Activated naive CD8-positive, alpha-beta T cell treated with anti-CD3 and anti-CD28 coated beads, Interleukin-2, amount 50 U/mL, for 24 hours (primary cell): ENCODE measurements at places on chromosomes 3 and 15.
A peak's percentile ranks its signal among the peaks of the same experiment; 100 is the strongest.

DNA sequence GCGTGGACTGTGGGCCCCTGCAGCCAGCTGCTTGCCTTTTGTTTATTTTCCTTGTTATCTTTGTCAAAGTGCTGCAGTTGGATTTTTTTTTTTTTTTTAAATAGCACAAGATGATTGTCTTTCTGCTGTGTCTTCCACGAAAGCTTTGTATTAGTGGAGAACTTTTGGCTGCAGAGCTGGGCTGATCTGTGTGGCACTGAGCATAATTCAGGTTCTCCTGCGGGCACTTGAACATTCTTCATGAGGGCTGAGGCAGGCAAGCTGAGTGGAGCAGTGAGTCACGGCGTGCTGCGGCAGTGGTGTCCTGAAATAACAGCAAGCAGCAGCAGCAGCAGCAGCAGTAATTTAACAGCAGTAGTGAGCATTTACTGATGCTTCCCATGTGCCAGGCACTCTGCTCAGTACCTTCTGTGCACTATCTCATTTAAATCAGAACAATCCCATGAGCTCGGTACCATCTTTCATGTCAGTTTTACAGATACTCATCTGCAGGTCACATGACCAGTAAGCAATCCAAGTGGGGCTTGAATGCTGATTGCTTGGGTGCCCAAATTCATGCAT, 45.8 kb downstream of the MITF start:
- DNase-seq: no peak

DNA sequence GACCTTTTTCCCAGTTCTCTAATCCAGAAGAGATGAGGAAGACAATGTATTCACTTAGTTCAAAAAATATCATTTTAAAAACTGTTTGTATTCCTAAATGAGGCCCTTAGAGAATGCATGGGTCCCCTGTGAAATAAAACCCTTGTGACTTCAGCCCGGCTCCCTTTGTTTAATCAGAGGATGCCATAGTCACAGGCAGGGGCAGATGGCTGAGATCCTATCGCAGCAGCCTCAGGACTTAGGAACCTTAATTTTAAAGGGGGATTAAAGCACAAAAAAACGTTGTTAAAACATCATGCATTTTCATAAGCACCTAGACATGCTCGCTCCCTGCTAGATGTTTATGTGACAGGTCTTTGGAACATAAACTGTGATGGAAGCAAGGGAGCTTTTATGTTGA, 176.6 kb downstream of the IL20RB start:
- no peak for DNase-seq

- DNase-seq: no peak
Measured at GRCh38 chr3:134392336-134392983, 18.2 kb upstream of the AMOTL2 start.

- no peak for DNase-seq
Measured at GRCh38 chr15:89674526-89674925, 4.6 kb downstream of the PLIN1 start.

DNA sequence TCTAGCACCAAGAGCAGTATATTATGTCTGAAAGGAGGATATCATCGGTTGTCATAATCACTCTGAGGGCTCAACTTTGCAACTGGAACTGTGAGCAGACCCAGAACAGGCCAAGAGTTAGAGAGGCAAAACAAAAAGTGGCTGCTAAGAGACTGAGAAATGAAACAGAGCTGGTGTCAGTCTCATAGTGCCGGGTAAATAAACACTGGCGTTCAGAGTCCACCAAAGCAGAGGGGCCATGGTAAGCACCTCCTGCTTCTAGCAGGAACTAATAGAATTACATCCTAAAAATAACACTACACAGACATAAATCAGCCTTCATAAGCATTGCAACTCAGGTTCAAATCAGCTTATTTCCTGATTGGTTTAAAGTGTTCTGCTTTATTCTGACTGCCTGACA, 10.3 kb upstream of the IL12A start:
- DNase-seq: no peak

DNA sequence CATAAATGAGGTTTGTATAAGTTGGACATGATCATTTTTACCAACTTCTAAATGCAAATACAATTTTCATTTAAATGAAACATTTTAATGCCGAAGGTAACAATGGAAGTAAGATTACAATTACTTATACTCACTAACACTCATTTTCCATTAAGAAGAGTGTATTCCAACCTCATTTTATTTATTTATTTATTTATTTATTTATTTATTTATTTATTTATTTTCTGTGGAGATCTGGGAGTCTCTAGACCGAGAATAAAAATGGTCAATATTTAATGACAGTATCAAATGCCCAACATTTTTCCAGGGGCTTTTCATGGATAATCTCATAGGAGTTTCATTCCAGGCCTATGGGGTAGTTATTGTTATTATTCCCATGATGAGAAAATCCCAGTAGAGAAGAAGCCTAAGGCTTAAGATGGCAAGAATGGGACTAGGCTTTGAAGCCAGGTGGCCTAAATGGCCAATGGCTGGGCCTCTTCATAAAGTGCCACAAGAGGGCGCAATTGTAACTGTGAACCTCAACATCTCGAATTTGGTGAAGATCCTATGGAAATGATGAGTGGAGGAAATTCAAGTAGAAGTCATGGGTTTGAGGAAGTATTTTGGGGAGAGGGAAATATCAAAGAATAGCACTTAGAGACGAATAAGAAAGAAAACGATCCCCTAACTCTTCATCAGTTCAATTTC, 21.3 kb downstream of the VGLL3 start:
- DNase-seq: no peak

DNA sequence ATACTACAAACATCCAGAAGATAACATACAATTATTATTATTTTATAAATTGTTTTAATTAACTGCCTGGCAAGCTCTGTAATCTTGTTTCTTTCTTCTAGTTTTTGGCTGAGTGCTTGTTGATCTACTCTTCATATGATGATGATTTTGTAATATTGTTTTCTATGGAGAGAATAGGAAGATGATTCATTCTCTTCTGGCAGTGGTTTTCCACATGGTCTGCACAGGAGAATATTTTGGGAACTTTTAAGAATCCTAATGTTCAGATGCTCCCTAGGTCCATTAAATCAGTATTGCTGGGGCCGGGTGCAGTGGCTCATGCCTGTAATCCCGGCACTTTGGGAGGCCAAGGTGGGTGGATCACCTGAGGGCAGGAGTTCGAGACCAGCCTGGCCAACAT, 37.6 kb downstream of the CACNA2D3 start:
- DNase-seq: no peak

DNA sequence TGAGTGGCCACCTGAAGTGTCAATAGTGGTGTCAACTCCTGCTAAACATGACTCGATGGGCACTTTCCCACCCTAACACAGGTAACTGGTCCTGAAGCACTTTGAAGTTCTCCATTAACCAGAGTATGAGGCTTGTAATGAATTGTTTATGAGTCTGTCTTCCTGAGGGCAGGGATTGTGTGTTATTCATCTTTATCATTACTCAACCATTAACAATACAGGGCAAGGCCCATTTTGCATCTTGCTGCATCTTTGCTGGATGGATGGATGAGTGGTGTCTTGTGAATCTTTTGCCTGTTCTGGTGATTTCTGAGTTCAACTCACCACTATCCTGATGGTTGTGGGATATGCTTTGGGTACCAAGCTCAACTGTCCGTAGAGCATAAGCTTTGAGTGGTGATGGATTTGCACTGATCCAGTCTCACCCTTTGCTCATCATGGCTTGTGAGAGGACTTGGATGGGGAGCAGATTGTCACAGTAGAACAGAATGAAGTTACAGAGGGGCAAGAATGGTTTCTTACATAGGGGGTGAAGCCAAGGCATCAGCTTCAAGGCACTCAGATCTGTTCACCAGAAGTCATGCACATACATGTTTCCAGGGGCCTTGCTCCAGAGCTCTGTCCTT, 22.3 kb upstream of the EPB42 start:
- DNase-seq: no peak

- DNase-seq: no peak
Measured at GRCh38 chr3:116640109-116640508, 69.5 kb upstream of the TUSC7 start.

GRCh38 chr15:35047996-35048395, 37.1 kb downstream of the NANOGP8 start:
- DNase-seq: no peak

- DNase-seq: peak; percentile 14
Measured at GRCh38 chr3:127629467-127630403, 750 bp downstream of the PODXL2 start.

DNA sequence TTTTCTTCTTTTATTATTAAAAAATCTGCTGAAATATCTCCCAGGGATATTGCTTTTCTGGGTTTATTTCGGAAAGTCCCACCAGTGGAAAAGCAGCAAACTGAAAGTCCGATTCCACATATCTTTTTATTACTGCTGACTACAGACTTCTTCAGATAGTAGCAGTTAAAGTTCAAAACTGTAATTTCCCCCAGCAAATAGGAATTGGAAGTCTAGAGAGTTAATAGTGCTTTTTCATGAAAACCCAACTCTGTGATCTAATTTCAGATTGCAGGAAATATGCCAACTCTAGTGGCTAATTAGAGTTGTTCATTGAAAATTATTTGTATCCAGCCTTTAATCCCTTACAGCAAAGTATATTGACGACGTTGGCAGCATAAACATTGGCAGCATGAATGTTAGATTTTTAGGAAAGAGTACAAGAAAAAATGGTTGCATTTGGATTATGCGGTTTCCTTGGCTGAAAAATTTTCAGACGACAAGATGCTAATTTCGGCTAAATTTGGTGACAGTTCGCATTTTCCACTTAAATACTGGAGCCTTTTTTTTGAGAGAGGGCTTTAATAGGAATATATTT, 472.9 kb upstream of the CBLB start:
- no peak for DNase-seq

DNA sequence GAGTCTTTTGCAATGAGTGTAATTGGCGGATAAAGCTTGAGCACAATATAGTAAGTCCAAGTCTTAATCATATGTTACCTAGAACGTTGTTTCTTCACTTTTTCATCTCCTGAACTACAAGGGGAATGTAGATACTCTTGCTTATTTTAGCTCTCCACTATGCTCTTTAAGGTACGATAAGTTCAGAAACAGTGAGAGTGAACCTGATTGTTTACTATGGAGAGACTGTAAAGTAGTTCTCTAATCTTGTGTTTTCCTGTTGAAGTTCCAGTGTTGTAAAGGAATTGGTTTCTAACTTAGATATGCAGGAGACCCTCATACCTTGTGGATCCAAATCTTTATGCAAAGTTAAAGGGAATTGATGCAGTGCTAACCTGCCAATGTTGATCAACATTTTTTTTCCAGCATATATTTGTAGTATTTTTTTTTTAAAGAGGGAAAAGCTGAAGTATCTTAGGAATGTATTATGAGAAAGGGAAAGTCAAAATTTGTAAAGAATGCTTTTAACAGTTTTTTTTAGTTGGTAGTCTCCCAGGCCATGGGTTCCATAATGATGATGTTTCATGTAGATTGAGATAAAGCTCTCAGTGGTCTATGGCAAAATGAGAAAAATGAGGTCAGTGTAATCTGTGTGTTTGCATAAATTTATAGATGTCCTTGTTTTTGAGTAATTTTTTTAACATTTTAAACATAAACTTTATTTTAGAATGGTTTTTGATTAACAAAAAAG, 14.9 kb downstream of the ATP11B start:
- DNase-seq: no peak

DNA sequence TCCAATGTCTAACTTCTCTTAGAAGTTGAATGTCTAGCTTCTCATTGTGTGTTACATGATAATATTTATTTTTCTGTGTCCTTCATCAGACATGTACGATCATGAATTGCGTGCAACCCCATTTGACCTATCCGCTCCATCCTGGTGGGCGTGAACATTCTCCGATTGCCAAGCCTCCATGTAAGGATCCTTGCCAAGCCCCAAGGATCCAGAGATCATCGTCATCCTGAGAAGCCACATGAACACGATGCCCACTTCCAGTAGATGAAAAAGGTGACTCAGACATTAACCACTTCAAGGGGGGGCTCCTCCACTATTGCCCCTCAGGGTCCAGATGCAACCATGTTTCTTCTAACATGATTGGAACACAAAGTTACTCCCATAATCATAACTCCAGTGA, 25.5 kb upstream of the KNG1 start:
- DNase-seq: no peak

DNA sequence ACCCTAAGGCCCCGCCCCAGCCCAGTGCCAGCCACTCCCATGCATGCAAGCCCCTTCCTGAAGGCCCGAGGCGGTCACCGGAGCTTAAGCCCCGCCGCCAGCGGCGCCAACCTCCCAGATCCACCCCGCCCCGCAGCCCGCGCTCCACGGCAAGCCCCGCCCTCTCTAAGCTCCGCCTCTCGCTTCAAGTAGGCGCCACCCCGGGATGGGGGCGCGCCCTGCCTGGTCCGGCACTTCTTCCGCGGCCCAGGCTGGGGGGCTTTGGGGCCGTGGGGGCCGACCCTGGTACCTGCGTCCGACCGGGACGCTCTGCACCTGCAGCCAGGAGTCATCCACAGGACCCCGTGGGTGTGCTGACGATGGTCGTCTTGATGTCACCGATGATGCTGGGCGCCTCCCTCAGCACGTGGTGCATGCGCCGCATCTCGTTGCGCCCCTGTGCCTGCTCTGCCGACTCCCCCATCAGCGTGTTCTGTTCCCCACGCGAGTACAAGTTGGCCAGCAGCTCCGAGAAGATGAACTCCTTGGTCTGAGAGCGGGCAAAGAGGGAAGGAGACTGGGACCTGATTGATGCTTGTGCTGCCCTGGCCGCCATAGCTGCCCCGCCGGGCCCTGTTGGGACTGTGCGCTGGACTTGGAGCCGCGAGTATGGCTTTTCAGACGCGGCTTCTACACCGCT, 26.1 kb upstream of the CSPG4 start:
- peak; percentile 91 for DNase-seq

- DNase-seq: no peak
Measured at GRCh38 chr3:8529181-8529637, 27.6 kb downstream of the LMCD1 start.

- no peak for DNase-seq
Measured at GRCh38 chr3:191882289-191882688, 421.3 kb downstream of the PYDC2 start.

DNA sequence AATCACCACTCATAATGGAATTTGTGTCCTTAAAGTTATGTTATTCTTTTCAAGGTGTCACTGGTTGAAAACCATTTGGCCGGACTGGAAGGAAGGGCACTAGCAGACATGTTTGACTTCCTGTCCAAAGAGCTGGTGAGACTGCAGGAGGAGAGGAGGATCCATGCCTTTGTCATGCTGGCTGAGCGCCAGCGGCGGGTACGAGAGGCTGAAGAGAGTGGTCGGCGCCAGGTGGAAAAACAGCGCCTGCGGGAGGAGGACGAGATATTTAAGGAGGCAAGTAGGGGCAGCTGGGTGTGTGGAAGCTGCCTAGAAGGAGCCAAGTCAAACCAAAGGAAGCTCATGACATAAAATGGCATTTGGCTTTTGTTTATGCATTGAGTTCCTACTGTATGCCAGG, 38.0 kb upstream of the NR1I2 start:
- no peak for DNase-seq
